ENCODE measurements at places on chromosomes 1 and 21.

- no peak for DNase-seq
Observed at GRCh38 chr21:39562791-39563770, 49.7 kb upstream of the B3GALT5 start.

GRCh38 chr1:25360596-25361581 lies 22.8 kb downstream of the TMEM50A start:
- peak; percentile 17 for DNase-seq

- DNase-seq, result no peak
Observed at GRCh38 chr1:45508295-45509151, 8.4 kb downstream of the MMACHC start.

DNA sequence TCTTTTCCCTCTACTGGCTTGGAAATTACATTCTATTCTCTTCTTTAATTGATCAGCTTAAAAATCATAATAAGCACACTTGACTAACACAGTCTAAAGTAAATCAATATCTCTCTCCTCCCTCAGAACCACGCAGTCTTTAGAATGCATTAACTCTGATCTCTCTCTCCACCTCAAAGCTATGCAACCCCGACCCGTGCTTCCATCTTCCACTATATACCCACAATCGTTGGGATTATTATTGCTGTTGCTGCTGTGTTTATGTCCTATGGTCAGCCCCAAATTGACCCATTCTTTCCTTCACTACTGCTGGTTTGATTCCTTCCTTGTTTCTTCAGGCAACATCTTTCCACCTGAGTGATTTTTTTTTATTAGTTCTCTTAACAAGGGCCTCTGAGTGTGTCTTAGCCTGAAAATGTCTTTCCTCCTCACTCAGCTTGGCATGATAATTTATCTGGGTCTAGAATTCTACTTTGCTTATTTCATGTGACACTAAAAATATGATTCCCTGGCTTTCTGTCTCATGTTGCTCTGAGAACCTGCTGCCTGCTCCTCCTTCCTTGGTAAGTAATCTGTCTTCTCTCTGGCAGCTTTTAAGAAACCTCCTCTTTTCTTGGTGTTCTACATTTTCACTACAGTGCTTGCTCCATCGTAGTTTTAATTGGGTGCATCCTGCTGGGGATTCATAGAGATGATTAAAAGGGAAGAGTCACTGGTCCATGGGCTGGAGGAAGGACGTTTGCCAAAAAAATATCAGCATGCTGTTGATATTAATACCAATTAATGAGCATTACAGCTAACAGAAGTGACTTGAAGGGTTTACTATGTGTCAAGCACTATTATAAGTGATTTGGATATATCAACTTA lies 472.2 kb downstream of the MATN1 start:
- no peak for DNase-seq

GRCh38 chr21:40080385-40080784 lies 213.1 kb downstream of the PCP4 start:
- DNase-seq, result no peak

DNA sequence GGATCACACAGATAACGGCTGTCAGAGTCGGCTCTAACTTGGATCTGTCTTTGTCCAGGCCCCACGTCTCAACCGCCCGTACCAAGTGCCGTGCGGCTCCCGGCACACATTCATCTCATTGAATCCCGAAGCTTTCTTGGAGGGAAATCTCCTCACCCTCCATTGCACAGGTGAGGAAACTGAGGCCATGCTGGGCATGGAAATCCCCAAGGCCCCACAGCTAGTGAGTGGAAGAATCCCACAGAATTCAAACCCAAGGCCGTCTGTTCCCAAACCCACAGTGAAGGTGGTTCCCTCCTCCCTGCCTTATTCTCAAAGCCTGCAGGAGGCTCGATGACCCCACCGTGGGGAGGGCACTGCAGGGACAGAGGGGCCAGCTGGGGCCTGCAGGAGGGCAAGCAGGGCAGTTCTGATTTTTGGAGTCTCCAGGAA lies 437.9 kb downstream of the MATN1 start:
- DNase-seq, result no peak

- no peak for DNase-seq
Observed at GRCh38 chr1:173504268-173504667, 27.1 kb downstream of the PRDX6 start.
